ENCODE measurements at places on chromosomes 2 and 18. TPM values are rescaled to one million over a fixed set of nuclear protein-coding genes. Genes with fewer than 3 reads are reported as not detected.

GRCh38 chr2:170455617-170456426 lies 259.3 kb upstream of the SP5 start:
- H3K4me3 ChIP-seq = no peak overlapping the region
- H3K27me3 ChIP-seq = no peaks in the 10 kb centered on the region
- no peaks in the 10 kb centered on the region for H3K36me3 ChIP-seq
- H3K4me1 ChIP-seq = no peaks in the 10 kb centered on the region
- H3K27ac ChIP-seq = no peak overlapping the region
- DNase-seq = peak; percentile 34

- no peaks in the 10 kb centered on the region for H3K36me3 ChIP-seq
- DNase-seq = no peak
- peak overlapping the region; percentile 99 for H3K4me3 ChIP-seq
- no peaks in the 10 kb centered on the region for H3K27me3 ChIP-seq
- peaks cover 12% of the 10 kb centered on the region for H3K4me1 ChIP-seq
Observed at GRCh38 chr2:241103176-241103595, 1.1 kb upstream of the MTERF4 start.

The ABCB11 gene
- 0.44 TPM for total RNA-seq

The SLC23A3 gene
- 5.2 TPM for total RNA-seq

DNA sequence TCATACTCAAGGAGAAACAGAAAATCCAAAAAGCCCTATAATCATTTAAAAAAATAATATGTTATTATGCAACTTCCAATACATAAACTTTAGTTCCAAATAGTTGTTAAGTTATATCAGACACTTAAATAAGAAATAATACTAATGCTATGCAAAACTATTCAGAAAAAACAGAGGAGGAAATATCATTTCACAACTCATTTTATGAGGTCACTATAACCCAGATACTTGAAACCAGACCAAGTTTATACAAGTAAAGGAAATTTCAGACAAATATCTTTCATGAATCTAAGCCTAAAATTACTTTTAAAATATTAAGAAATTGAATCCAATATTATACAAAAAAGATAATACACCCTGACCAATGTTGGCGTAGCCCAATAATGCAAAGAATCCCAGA lies 260.8 kb downstream of the CD226 start:
- H3K27me3 ChIP-seq = no peaks in the 10 kb centered on the region
- no peaks in the 10 kb centered on the region for H3K36me3 ChIP-seq
- H3K4me1 ChIP-seq = no peaks in the 10 kb centered on the region
- no peak overlapping the region for H3K27ac ChIP-seq
- H3K4me3 ChIP-seq = no peak overlapping the region
- no peak for DNase-seq

GRCh38 chr18:8546677-8547076 lies 62.6 kb upstream of the RAB12 start:
- no peak overlapping the region for H3K27ac ChIP-seq
- H3K4me3 ChIP-seq = no peak overlapping the region
- no peak for DNase-seq
- no peaks in the 10 kb centered on the region for H3K4me1 ChIP-seq
- no peaks in the 10 kb centered on the region for H3K27me3 ChIP-seq
- no peaks in the 10 kb centered on the region for H3K36me3 ChIP-seq

- no peaks in the 10 kb centered on the region for H3K27me3 ChIP-seq
- H3K4me3 ChIP-seq = no peak overlapping the region
- no peak for DNase-seq
- peaks cover 8% of the 10 kb centered on the region for H3K4me1 ChIP-seq
Observed at GRCh38 chr2:86634352-86634751, 10.7 kb upstream of the RNF103 start.

DNA sequence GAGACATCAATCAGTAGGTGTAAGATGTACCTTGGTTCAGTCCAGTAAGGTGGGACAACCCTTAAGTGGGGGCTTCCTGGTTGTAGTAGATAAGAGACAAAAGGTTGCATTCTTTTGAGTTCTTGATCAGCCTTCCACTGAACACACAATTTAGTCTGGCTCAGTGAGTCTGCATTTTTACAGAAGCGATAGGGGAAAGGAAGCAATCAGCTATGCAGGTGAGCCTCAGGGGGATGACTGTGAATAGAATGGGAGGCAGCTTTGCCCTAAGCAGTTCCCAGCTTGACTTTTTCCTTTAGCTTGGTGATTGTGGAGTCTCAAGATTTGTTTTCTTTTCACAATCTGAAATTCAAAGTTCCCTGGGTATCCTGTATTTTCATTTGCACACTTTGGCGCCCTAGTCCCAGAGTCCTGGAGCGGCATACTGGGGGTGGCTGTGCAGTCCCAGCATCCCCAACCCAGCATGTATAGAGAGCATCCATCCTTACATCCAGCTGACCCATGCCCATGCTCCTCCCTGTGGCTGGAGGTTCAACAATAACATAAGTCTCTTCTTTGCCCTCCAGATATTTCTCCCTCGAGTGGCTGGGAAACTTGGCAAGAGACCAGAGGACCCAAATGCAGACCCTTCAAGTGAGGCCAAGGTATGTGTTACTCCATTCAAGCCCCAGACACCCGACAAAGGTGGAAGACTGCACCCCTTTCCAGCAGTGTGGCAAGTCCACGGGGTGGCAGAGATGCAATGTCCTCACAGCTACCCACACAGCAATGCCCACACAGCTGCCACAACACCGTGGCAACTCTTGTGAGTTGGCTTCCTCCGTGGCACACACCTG lies 20.1 kb upstream of the PRLH start:
- no peaks in the 10 kb centered on the region for H3K4me1 ChIP-seq
- no peak overlapping the region for H3K27ac ChIP-seq
- H3K36me3 ChIP-seq = no peaks in the 10 kb centered on the region
- no peak for DNase-seq
- H3K4me3 ChIP-seq = no peak overlapping the region

DNA sequence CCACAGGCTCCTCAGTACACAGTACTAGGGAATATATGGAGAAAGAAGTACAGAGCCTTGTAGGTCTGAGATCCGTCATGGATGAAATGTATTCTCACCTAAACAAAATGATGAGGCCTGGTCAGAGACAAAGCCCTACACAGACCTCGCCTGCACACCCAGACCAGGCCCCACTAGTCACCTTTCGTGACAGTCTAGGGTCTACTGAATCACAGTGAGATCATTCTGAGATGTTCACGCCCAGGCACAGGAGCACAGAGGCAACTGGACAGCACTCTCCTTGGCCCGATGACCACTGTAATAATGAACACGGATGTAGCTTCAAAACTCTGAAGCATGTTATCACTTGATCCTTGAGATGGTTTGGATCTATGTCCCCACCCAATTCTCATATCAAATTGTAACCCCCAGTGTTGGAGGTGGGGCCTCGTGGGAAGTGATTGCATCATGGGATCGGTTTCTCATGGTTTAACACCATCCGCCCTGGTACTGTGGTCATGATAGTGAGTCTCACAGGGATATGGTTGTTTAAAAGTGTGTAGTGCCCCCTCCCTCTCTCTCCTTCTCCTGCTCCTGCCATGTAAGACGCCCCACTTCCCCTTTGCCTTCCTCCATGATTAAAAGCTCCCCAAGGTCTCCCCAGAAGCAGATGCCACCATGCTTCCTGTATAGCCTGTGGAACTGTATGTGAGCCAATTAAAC lies 15.1 kb downstream of the DOCK10 start:
- H3K4me1 ChIP-seq = no peaks in the 10 kb centered on the region
- no peak overlapping the region for H3K27ac ChIP-seq
- no peak for DNase-seq
- H3K36me3 ChIP-seq = no peaks in the 10 kb centered on the region

The PGAP1 gene
- total RNA-seq = 9.8 TPM

Measured in endothelial cell of umbilical vein (primary cell).